ENCODE measurements at places on chromosomes 16 and 17. TPM values are rescaled to one million over a fixed set of nuclear protein-coding genes. Genes with fewer than 3 reads are reported as not detected.

DNA sequence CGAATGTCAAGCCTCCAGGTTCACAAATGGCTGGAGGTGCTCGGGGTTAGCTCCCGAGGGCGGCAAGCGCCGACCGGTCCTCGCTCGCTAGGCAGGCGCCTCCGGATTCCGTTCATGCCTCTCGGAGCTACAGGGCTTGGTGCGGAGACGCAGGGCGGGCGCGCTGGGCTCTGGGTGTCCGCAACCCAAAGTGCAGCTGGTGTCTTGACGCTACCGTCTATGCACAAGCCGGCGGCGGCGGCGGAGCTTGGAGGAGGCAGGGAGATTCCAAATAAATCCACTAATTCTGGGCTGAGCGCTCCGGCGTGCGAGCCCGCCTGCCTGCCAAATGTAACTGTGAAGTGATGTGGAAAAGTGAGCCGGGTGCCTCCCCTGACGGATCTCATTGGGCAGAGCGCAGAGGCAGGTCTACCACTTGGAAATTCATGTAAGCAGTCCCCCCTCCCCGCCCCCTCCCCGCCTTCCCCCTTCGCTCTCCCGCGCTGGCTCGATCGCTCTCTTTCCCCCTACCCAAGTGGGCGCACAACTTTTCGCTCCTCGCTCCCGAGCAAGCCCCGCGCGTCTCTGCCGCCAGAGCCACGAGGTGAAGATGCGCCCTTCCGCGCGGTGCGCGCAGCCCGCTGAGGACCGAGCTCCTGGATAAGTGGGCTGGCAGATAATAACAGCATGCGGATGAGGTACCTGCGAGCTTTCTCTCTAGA lies at the start of gene CDH8:
Gene CDH8 (minus strand): TSS at position 338 of the 701 bp plus-strand sequence. CDS start 15,035 bp downstream, outside the sequence.
- no peak for DNase-seq

DNA sequence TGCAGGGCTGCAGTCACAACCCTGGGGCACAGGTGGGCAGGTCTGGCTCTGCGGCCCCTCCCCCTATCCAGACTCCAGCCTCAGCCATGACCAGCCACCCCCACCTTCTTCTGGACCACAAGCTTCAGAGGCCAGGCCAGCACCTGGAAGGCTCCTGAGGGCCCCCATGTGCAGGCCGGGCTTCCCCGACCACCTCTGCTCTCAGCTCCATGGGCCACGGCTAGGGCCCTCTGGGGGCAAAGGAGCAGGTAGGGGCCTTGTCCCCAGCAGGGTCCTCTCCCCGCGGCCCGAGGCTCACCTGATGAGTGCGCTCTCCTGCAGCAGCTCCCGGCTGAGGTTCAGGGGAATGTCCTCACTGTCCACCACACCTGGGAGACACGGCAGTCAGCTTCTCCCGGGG lies 16.9 kb downstream of the DNASE1 start:
- DNase-seq = no peak

DNA sequence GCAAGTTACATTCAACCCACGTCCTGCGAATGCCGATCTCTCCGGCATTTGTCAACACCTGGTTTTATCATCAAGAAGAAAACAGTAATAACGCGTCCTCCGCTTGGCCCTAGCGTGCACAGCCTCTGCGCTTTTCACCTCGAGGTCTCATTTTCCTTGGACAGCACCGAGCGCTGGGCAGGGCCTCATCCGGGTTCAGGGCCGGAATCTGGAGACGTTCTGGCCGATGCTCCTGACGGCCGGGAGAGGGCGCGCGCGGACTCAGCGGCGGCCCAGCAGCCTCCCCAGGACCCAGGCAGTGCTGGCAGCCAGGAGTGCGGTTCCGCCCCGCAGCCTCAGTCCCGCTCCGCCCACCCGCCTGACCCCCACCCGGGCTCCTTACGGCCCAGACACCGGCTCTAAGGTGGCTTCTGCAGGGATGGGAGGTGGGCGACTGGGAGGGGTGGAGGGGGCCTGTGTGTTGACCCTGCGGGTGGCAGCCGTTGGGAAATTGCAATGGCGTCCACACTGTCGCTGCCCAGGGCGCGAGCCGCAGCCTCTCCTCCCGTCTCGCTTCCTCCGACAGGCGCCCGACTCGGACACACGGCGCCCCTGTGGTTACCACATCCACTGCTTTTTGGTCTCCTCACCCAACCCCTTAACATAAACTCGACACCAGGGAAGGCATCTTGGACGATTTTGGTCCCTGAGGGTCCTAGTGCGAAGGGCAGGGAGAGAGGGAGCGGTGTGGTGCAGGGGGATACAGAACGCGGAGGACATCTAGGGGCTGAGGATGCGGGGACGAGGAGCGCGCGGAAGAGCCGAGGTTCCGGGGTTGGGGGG lies 7.4 kb upstream of the FLYWCH1 start:
- DNase-seq = peak; percentile 89

DNA sequence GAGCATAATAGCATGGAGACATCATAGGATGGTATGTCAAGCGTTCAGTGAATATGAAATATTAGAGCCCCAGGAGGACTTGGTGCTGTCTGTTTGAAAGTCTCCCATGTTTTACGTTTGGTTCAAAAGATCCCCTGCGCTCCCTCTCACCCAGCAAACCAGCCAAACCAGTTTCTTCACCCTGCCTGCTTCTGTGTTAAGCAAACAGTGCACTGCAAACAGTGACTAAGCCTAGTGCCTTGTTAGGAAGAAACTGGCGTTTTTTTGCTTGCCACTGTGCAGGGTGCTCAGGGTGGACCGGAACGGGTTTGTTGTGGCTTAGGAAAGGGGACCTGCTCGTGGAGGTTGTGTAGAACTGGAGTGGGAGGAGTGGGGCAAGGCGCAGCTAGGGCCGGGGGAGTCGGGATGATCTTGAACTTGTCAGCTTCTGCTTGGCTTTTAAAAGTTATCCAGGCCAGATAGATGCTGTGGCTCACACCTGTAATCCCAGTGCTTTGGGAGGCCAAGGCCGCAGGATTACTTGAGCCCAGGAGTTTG lies 7.7 kb downstream of the CDH1 start:
- no peak for DNase-seq

- no peak for DNase-seq
These were observed 82.8 kb upstream of the GNG13 start for GRCh38 chr16:883340-883739.

GRCh38 chr16:55388131-55388862 lies 64.3 kb downstream of the IRX6 start:
- no peak for DNase-seq

The IL34 gene
- not detected for total RNA-seq

- peak; percentile 18 for DNase-seq
These were observed 563 bp downstream of the ZNF771 start for GRCh38 chr16:30407804-30408534.
